ENCODE measurements at places on chromosomes 5 and 9. TPM values are rescaled to one million over a fixed set of nuclear protein-coding genes. Genes with fewer than 3 reads are reported as not detected.

DNA sequence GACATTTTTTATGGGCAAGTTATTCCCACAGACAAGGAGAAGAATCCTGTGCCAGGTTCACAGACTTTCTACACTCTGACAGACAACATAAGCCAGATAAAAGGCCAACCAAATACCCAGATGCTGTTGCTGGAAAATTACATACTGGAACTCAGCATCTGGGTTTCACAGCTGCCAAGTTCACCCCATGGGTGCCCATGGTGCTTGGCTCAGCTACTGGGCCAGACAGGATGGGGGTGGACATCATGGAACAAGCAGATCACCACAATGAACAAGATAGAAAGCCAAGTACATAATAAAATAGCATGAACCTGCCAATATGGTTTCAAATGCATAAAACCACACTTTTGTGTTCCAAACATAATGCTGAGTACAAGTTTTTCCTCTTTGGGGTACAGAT, 999.8 kb downstream of the NR2F1-AS1 start:
- H3K36me3 ChIP-seq, result no peaks in the 10 kb centered on the region
- no peak overlapping the region for H3K27ac ChIP-seq
- no peak overlapping the region for H3K4me3 ChIP-seq
- no peaks in the 10 kb centered on the region for H3K27me3 ChIP-seq
- no peaks in the 10 kb centered on the region for H3K4me1 ChIP-seq
- no peak for DNase-seq

CTXN3 gene
- not detected for total RNA-seq

IL9 gene
- total RNA-seq, result not detected

DNA sequence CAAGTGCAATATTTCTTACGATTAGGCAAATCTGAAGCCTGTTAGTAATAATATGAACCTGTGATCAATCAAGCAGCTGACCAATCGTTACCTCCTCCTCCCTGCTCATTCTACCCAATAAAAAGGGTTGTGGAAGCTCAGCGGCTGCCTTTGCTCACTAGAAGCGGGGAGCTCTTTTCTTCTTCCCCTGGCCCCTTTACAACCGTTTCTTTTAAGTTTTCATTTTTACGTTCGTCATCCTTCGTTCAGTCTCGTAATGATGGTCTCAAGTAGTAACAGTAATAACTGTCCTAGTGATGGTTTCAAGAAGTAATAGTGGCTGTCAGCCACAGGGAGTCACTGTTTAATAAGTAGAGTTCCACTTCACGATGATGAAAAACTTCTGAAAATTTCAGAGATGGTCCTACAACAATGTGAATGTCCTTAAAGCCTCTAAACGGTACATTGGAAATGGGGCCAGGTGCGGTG, 6.2 kb downstream of the UGT3A2 start:
- peaks cover 2% of the 10 kb centered on the region for H3K4me1 ChIP-seq
- H3K36me3 ChIP-seq, result no peaks in the 10 kb centered on the region
- no peak overlapping the region for H3K4me3 ChIP-seq
- no peak overlapping the region for H3K27ac ChIP-seq
- H3K27me3 ChIP-seq, result peaks cover 28% of the 10 kb centered on the region

GRCh38 chr9:138037140-138037539, 159.6 kb downstream of the CACNA1B start:
- DNase-seq, result peak; percentile 6
- H3K27ac ChIP-seq, result no peak overlapping the region
- H3K4me3 ChIP-seq, result no peak overlapping the region
- H3K27me3 ChIP-seq, result peaks cover 11% of the 10 kb centered on the region
- H3K36me3 ChIP-seq, result no peaks in the 10 kb centered on the region

- H3K4me3 ChIP-seq, result no peak overlapping the region
- H3K4me1 ChIP-seq, result peaks cover 29% of the 10 kb centered on the region
- H3K27ac ChIP-seq, result no peak overlapping the region
- no peaks in the 10 kb centered on the region for H3K36me3 ChIP-seq
- peaks cover 2% of the 10 kb centered on the region for H3K27me3 ChIP-seq
These were observed 12.0 kb downstream of the PDGFRB start for GRCh38 chr5:150143350-150144245.

DNA sequence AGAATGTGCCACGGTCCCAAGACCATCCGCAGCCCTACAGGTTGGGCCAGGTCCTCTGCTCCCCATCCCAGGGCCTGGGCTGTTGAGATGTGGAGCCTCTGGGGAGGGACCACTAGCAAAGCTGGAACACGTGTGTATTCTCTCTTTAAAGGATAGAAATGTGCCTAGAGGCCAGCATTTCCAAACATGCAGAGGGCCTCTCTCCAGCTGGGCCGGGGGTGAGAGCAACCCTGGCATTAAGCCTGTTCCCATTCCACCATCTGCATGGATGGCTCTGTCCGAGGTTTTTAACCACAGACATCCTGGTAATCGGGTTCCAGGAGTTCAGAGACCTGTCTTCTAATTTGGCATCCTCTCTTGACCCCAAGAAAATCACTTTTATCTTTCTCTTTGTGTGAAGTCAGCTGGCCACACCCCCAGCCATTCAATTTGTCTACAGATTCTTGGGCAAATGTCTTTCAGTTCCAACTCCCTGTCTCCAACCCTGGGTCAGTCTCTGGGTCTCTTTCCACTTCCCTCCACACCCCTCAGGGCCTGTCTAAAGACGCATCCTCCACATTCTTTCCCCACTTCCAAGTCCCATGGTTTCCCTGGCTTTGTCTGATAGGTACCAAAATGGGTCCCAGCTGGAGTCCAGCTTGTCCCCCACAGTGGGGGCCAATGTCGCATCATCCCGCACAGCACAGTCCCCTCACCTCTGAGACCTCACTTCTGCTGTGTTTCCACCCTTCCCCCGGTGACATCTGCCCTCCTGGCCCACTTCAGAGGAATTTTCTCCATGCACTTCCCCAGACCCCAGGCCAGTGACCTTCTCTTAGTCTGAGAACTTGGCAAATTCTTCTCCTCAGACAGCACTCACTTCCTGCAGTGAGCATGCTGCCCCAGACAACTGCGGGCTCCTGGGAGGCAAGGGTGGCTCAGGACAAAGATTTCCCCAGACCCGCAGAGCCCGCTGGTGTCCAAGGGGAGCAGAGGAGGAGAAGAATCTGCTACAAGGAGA, 56.8 kb downstream of the PTPDC1 start:
- H3K4me3 ChIP-seq, result no peak overlapping the region
- H3K27ac ChIP-seq, result no peak overlapping the region

GRCh38 chr5:107257885-107258520, 412.7 kb downstream of the EFNA5 start:
- no peaks in the 10 kb centered on the region for H3K4me1 ChIP-seq
- no peak overlapping the region for H3K4me3 ChIP-seq
- H3K36me3 ChIP-seq, result no peaks in the 10 kb centered on the region
- H3K27me3 ChIP-seq, result no peaks in the 10 kb centered on the region
- no peak overlapping the region for H3K27ac ChIP-seq
- DNase-seq, result no peak

GRCh38 chr9:79287708-79288290, 284.0 kb upstream of the TLE4 start:
- H3K27ac ChIP-seq, result no peak overlapping the region
- no peak overlapping the region for H3K4me3 ChIP-seq
- no peak for DNase-seq
- no peaks in the 10 kb centered on the region for H3K27me3 ChIP-seq

SELENOP gene
- 0.13 TPM for total RNA-seq

ANGPTL2 gene
- total RNA-seq, result 0.08 TPM

GRCh38 chr9:137306850-137307254, 4.8 kb upstream of the NRARP start:
- DNase-seq, result no peak
- no peak overlapping the region for H3K27ac ChIP-seq
- no peaks in the 10 kb centered on the region for H3K36me3 ChIP-seq
- H3K4me1 ChIP-seq, result peaks cover 10% of the 10 kb centered on the region
- peaks cover 2% of the 10 kb centered on the region for H3K27me3 ChIP-seq

- H3K27ac ChIP-seq, result no peak overlapping the region
- no peak overlapping the region for H3K4me3 ChIP-seq
- no peak for DNase-seq
These were observed 21.4 kb upstream of the FAM81B start for GRCh38 chr5:95369782-95370181.

- no peaks in the 10 kb centered on the region for H3K4me1 ChIP-seq
- H3K36me3 ChIP-seq, result peaks cover 79% of the 10 kb centered on the region
- DNase-seq, result no peak
- H3K4me3 ChIP-seq, result no peak overlapping the region
- no peaks in the 10 kb centered on the region for H3K27me3 ChIP-seq
These were observed 27.5 kb downstream of the DYNC2I2 start for GRCh38 chr9:128629136-128629535.

ELOVL7 gene
- total RNA-seq, result 1.1 TPM

PCDHA2 gene
- total RNA-seq, result not detected

DNA sequence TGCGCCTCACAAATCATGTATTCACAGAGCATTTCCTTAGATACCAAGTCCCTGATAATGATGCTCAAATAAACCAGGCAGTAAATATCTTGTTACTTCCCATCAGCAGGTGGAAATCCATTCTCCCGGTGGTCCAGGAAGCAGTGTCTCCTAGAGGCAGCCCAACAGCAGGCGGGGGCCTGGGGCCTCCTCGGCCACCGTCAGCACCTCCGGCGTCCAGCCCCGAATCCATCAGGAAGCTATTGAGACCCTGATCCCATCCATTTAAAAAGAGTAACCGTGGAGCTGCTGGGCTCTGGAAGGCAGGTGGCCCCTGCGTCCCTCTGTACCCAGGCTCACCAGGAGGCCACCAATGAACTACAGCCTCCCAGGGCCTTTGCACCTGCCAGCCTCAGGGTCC, 54.0 kb downstream of the VAV2 start:
- H3K36me3 ChIP-seq, result no peaks in the 10 kb centered on the region
- no peak for DNase-seq
- H3K4me3 ChIP-seq, result no peak overlapping the region
- H3K27me3 ChIP-seq, result no peaks in the 10 kb centered on the region

GRCh38 chr5:174844971-174845370, 120.6 kb downstream of the MSX2 start:
- H3K4me3 ChIP-seq, result no peak overlapping the region
- DNase-seq, result no peak
- no peaks in the 10 kb centered on the region for H3K36me3 ChIP-seq
- H3K27ac ChIP-seq, result no peak overlapping the region
- H3K27me3 ChIP-seq, result peaks cover 3% of the 10 kb centered on the region

DNA sequence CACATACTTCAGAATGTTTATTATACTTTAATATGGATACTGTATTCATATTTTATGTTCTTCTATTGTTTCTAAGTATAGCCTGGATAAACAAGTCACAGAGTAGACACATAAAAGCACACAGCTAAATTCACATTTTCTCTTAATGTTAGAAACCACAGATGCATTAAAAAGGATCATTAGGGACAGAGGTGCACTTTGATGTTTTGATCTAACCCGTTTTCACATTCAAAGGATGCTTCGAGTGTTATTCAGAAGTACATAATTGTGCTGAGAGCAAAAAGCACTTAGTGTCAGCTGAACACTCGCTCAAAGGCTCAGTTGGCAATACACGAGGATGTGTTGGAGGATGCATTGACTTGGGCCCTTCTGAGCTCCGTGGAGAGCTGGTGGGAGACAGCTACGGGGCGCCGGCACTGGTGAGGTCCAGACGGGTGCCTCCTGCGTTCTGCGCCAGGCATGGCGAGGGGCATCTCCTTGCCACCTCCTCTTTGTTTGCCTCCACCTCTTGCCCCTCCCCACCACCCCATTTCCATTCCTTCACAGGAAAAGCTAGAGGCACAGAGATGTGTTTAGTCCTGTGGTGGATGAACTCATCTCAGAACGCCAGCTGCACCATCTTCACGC, 35.5 kb downstream of the MED10 start:
- H3K27ac ChIP-seq, result no peak overlapping the region
- H3K4me1 ChIP-seq, result no peaks in the 10 kb centered on the region
- no peaks in the 10 kb centered on the region for H3K27me3 ChIP-seq
- no peaks in the 10 kb centered on the region for H3K36me3 ChIP-seq

PSIP1 gene
- total RNA-seq, result 122 TPM

GRCh38 chr5:116562669-116563068, 12.0 kb downstream of the SEMA6A start:
- H3K36me3 ChIP-seq, result no peaks in the 10 kb centered on the region
- H3K4me1 ChIP-seq, result no peaks in the 10 kb centered on the region
- no peak overlapping the region for H3K27ac ChIP-seq
- H3K27me3 ChIP-seq, result peaks cover 6% of the 10 kb centered on the region
- no peak overlapping the region for H3K4me3 ChIP-seq
- no peak for DNase-seq

DNA sequence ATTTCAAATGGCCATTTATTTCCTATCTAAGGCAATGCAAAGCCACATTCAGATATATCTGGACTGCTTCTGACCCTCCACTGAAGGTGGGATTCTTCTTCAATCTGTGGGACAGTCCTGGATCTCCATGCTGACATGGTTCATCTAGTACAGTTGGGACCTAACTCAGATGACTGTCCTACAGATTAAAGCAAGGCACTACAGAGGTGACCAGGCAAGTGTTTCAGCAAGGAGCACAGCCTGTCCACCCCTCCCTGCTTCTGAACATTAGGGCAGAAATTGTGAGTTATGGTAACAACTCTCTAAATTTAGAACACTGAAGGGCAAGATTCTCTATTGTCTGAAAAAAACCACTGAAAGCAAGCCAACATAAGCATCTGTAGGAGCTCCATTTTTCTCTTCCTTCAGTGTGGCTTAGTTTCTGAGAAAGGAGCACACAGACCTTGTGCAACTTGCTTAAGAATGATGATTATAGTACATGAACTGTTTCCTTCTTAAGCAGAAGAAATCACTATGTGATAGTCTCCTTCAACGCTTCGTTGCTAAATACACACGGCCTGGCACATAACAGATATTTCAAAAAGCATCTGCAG, 62.9 kb upstream of the BARX1 start:
- no peaks in the 10 kb centered on the region for H3K36me3 ChIP-seq
- no peaks in the 10 kb centered on the region for H3K4me1 ChIP-seq
- no peak for DNase-seq
- no peak overlapping the region for H3K27ac ChIP-seq
- peaks cover 3% of the 10 kb centered on the region for H3K27me3 ChIP-seq

GRCh38 chr9:97940741-97941140, 2.8 kb upstream of the HEMGN start:
- no peak overlapping the region for H3K27ac ChIP-seq
- peaks cover 17% of the 10 kb centered on the region for H3K4me1 ChIP-seq
- peaks cover 6% of the 10 kb centered on the region for H3K27me3 ChIP-seq

GRCh38 chr9:23769307-23769935, 56.6 kb downstream of the ELAVL2 start:
- H3K4me3 ChIP-seq, result no peak overlapping the region
- no peaks in the 10 kb centered on the region for H3K27me3 ChIP-seq

GRCh38 chr9:82549174-82549821, 513.6 kb downstream of the RASEF start:
- no peaks in the 10 kb centered on the region for H3K27me3 ChIP-seq
- no peak overlapping the region for H3K27ac ChIP-seq
- H3K4me1 ChIP-seq, result no peaks in the 10 kb centered on the region
- DNase-seq, result no peak
- H3K36me3 ChIP-seq, result no peaks in the 10 kb centered on the region

SNAPC4 gene
- total RNA-seq, result 8.8 TPM

- H3K4me3 ChIP-seq, result no peak overlapping the region
- peaks cover 27% of the 10 kb centered on the region for H3K27me3 ChIP-seq
- H3K4me1 ChIP-seq, result peaks cover 8% of the 10 kb centered on the region
These were observed 18.4 kb upstream of the FBP2 start for GRCh38 chr9:94612071-94612470.

IL3 gene
- 1.6 TPM for total RNA-seq

GRCh38 chr5:159786901-159787691, 129.2 kb upstream of the ADRA1B start:
- no peaks in the 10 kb centered on the region for H3K36me3 ChIP-seq
- no peak for DNase-seq
- no peak overlapping the region for H3K4me3 ChIP-seq
- no peaks in the 10 kb centered on the region for H3K4me1 ChIP-seq
- peaks cover 29% of the 10 kb centered on the region for H3K27me3 ChIP-seq

CATSPER3 gene
- total RNA-seq, result 0.88 TPM

BRD3 gene
- total RNA-seq, result 26.0 TPM

Measured in activated CD4-positive, alpha-beta memory T cell treated with anti-CD3 and anti-CD28 coated beads, Interleukin-2, amount 10 ng/mL, durations not matched to agents 7 days and 5 days (primary cell).